ENCODE measurements at places on chromosomes 6 and 20.

- no peak for DNase-seq
Measured at GRCh38 chr6:57078531-57079207, 11.3 kb upstream of the ZNF451 start.

GRCh38 chr6:80425089-80425823 lies 318.8 kb downstream of the BCKDHB start:
- DNase-seq: no peak

DNA sequence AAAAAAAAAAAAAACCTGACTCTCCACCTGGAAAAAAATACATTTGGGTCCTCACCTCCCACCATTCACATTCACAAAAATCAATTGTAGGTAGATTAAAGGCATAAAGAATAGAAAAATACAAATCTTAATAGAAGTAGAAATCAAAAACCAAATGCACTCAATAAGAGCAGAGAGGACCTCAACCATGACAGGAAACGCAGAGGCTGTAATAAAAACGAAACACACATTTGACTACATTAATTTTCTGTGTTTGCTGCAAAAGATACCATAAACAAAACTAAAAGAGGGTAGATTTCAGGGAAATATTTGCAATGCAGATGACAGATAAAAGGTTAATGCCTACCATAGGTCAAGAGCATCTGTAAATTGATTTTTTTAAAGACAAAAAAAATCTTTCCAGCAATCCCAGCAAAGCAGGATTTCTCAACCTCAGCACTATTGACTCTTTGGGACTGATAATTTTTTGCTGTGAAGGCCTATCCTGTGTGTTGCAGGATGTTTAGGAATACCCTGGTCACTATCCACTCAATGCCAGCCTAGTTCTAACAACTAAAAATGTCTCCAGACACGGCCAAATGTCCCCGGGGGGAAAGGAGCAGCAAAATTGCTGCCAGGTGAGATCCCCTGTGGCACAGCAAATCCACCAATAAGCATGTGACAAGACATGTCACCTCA lies 9.1 kb downstream of the ETV7 start:
- DNase-seq: no peak

GRCh38 chr6:145829102-145829501 lies 14.5 kb upstream of the FBXO30 start:
- DNase-seq: no peak

DNA sequence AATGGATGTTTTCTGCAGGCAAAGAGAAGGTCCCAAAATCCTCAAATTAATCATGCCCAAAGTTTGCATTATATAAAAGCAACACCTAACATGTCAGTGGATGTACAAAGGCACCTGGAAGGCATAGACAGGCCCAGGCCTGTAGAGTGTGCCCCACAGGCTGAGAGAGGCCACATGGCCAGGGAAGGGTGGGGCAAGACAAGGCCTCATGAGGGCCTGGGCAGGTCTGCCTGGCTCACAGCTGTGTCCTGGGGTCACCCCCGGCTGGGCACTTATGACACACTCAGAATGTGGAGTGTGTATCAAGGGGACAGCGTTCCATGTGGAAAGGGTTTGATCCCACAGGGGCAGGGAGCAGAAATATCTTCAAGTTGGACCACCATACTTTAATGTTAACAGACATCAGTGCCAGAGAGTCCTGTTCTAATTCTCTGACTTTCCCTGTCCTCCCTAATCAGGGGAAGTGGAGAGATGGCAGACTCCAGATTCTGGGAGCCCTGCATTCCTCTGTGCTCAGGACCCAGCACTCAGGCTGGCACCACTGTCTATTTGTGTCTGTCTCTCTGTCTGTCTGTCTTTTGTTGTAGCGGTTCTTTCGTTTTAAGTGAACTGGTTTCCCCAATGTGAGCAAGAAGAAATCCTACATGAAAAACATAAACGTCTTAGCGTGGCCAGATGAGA lies 178.3 kb upstream of the FOXA2 start:
- DNase-seq: no peak

DNA sequence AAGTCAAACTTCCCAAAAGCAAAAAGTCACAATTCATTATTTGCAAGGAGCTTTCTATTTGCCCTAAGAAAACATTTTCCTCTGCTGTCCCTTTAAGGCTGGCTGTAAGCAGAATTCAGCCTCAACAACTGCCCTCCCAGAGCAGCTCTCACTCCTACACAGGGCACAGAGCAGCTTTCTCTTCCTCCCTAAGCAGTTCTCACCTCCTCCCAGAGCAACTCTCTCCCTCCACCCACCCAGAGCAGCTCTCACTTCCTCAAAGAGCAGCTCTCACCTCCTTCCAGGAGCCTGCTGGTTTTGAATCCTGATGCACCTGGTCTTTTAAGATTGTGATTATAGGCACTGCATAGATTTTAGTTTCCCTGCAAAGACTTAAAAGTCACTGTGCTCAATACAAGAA lies 120.6 kb upstream of the TMEM181 start:
- DNase-seq: peak; percentile 48

DNA sequence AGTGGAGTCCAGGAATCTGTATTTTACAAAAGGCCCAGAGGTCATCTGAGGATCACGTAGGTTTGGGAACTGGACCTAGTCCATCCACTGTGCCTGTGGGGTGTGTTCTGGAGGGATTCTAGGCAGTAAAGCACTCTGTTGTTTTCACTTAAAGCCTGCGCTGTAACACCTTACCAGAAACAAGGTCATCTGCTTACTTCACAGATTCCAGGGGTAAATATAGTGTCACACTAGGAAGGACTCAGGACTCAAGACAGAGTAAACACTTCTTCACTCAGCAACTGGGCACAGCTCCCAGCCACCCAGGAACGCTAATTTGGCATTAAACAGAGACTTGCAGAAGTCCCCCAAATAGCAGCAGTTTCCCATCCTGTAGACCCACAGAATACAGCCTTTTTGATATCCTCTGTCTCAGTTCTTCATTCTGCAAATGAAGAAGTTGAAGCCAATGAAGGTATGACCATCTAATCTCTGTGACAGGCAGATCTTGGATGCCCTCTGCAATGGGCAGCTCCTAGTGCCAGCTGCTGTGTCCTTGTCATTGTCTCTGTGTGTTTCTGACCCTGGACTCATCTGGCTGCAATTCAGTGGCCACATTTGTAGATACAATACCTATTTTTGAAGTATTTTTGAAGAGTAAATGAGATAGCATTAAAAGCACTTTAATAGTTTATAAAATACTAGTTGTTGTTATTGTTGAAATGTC lies 129.1 kb downstream of the SLC24A3 start:
- no peak for DNase-seq

- DNase-seq: no peak
Measured at GRCh38 chr6:30258204-30258603, 45.0 kb upstream of the TRIM26 start.

GRCh38 chr6:169046021-169046420 lies 207.6 kb downstream of the THBS2 start:
- DNase-seq: no peak

- peak; percentile 20 for DNase-seq
Measured at GRCh38 chr6:137496368-137496767, 2.2 kb upstream of the OLIG3 start.

DNA sequence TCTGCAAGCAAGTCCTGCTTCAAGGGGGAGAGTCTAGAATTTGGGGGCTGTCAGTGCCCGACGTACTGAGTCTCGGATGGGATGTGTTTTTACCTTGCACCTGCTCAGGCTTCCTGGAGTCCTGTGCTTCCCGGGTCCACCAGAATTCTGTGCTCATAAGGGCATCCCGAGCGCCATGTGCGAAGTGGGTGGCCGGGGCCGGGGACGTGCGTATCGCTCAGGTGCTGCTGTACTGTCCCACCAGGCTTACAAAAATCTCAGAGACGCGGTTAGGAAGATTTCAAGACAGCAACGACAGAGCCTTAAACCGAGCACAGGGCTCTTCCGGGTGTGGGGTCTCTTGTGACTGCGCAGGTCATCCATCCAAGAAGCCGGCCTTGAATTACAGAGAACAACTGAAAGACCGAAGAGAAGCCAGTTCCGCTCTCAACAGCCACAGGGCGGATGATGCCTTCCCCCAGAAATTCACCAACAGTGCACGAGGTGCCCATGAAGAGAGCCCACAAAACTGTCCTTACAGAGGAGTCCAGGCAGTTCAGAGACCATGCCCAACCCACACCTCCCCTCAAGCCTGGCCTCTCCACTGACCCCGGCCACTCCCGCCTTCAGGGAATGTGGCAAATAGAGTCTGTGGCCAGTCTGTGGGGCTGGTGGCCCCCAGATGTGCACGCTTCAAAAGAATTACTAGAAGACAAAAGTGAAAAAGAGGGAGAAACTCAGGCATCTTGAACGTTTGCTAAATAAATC lies 104.7 kb downstream of the PXDC1 start:
- DNase-seq: no peak

All from GM12891 (cell line).